ENCODE measurements at places on chromosomes 3 and 15.

GRCh38 chr15:60745469-60746061 lies 266.6 kb upstream of the ICE2 start:
- no peak for DNase-seq

DNA sequence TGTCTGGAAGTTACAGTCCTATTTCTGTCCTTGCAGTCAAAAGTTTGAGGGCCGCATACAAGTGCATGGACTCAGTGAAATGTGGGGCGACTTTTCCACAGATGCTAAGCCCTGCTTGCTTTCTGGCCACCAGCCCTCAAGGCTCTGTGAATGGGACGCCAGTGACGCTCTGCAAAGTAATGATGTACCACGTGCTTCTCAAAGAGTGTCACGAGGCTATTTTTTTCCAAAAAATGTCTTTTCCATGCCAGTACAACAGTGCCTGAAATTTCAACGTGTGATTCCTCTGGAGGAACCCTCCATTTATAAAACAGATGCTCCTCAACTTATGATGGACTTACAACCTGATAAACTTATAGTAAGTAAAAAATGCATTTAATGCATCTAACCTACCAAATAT lies 281.8 kb upstream of the CRBN start:
- no peak for DNase-seq

- no peak for DNase-seq
These were observed 23.1 kb upstream of the P4HTM start for GRCh38 chr3:48966876-48967361.

- DNase-seq: no peak
These were observed 2.2 kb upstream of the TRAK1 start for GRCh38 chr3:42088803-42089530.

DNA sequence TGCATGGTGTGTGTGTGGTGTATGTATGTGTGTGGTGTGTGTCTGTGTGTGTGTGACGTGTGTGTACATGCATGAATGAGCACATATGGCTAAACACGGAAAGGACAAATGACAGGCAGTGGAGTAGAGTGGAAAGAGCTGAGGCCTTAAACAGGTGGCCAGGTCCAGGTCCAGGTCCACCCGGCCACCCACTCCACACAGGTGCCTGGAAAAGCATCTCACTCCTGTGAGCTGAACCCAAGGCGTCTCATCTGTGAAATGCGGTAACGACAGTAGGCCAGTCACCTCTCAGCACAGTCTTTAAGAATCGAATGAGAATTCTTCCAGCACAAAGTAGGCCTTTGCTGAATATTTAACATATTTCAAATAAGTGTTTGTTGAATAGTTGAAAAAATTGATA lies 58.7 kb downstream of the ATP10A start:
- DNase-seq: no peak

DNA sequence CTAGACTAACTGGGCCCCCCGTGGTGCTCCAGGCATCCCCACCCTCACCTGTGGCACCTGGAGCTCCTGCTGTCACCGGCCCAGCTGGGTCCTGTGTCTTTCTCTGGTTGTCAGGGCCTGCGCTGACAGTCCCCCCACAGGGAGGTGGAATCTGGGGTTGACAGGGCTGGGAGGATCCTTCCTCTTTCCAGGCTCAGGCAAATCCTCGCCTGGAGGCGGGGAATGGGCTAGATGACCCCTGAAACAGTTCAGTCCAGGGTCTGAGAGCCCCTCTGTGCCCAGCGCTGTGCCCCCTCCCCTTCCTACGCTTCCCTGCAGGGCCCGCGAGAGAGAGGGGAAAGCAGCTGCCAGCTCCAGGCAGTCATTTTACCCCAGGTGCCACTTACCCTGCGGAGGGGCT lies 50.1 kb upstream of the MCF2L2 start:
- peak; percentile 94 for DNase-seq

DNA sequence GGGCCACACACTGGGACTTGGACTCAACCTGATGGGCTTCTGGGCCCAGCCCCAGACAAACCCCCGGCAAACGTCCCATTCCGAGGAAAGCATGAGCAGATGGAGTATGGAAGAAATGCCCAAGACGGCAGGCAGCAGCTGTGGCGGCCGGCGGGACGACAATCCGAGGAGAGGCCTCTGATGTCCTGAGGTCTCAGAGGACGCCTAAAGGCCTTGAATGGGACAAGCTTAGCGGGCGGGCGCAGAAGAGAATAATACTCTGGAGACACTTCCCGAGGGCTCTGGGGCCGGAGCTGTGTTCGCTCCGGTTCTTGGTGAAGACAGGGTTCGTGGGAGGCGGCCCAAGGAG lies 482 bp upstream of the OGG1 start:
- no peak for DNase-seq

- DNase-seq: no peak
These were observed 341 bp downstream of the HEXA start for GRCh38 chr15:72375501-72375845.

DNA sequence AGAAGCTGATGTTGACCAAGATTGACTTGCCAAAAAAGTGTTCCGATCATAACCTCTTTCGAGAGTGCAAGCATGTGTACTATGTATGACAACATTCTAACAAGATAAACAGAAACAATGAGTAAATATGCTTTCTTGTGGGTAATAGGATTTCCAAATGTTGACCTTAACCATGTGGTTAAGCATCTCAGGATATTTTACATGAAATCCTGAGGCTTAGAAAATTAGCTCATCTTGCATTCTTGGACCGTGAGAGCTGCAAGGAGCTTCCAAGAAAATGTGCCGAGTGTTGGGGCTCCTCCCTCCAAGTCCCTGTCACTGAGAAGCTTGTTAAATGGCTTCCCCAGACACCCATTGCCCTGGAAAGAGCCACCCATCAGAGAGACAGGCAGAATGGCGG lies 50.1 kb downstream of the C3orf20 start:
- DNase-seq: no peak

DNA sequence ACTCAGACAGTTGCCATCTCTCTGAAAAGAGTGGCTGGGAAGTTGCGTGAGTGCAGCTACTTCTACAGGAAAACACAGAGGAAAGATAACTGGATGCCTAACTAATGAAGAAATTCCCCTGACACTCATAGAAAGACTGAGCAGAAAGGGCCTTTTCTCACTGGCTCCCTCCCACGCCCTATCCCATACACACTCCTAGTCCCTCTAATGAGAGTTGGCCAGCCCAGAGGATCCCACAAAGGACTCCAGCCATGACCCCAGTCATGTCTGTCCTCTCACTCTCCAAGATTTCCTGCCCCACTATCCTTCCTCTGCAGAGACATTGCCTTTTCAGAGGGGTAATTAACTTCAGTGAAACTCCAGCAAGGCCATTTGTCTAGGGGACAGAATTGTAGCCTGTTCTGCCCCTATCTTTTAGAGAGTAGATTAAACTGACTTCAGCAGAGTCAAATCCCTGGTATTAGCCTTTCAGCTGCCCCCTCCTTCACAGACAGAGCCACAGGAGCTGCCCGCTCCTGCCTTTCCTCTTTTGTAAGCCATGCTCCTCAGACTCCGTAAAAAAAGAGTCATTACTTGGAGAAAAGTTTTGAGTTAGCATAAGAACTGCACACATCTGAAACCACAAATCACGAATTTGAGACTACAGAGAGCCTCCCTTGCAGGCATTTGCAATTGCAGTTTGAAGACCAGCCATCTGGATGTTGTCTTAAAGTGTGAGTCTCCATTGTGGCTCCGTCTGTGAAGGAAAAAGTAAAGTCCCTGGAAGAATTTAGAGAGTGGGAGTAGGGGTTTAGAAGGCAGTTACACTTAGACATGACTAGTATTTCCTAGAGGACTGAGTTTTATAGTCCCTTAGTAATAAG lies 129.1 kb upstream of the SEMA6D start:
- no peak for DNase-seq

- no peak for DNase-seq
These were observed 79.6 kb downstream of the ARNT2 start for GRCh38 chr15:80483725-80484161.

- DNase-seq: peak; percentile 0
These were observed 9.7 kb upstream of the THUMPD3 start for GRCh38 chr3:9352917-9353752.

GRCh38 chr3:126990890-126991289 lies 8.0 kb downstream of the PLXNA1 start:
- no peak for DNase-seq

GRCh38 chr3:13332158-13332557 lies 88.0 kb downstream of the NUP210 start:
- peak; percentile 76 for DNase-seq

- DNase-seq: no peak
These were observed 5.5 kb upstream of the ARRDC4 start for GRCh38 chr15:97955035-97955434.

DNA sequence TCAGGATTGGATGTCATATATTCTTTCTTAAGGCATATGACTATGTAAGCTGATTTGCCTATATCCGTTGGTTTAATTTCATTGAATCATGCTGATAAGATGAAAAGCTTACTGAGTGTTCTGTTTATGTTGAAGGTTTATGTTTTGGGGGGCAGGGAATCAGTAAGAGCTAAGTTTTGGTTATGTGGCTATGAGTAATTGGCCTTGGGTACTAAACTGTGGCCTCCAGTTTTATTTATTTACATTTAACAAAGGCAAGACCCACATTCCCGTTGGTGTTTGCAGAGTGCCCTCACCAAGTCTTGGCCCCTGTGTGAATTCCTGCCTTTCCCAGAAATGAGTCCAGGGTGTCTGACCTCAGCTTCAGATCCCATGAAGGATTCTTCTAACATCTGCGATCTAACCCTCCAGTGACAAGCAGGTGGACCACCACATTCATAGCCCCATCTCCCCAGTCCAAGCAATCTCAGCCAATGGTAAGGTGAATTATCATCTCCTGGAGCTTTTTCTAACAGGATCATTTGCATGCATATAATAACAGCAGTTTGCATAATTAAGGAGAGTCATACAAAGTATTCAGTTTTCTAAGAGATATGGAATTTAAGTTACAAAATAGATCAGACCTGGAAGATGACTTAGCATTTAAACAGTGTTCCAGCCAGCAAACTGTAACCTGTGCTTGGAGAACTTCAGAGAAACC lies 27.4 kb downstream of the GLDN start:
- DNase-seq: no peak

DNA sequence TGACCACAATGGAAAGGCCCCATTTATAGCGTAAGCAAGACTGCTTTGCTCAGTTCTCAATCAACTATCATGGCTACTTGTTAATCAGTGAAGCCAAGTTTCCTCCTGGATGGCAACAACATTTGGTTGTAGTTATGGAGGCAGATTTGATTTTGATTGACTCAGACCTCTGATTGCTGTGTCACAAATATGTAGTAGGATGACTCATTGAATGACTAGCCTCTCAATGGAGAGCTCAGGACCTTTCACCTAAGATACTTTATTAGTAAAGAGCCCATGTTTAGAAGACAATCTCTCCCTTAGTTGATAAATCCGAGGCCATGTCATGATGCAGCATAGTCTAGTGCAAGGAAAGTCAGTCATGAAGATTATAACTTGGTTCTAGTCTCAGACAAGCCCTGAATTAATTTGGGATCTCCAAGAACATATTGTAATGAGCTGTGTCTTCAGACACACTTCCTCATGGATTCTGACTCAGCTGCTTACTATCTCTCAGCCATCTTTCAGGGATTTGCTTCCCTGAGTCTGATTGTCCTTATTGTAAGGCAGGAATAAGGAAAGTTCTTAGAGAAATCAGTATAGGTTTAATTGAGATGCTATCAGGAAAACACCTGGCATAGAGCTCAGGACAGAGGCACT lies 397.4 kb upstream of the TMCO5A start:
- DNase-seq: no peak

DNA sequence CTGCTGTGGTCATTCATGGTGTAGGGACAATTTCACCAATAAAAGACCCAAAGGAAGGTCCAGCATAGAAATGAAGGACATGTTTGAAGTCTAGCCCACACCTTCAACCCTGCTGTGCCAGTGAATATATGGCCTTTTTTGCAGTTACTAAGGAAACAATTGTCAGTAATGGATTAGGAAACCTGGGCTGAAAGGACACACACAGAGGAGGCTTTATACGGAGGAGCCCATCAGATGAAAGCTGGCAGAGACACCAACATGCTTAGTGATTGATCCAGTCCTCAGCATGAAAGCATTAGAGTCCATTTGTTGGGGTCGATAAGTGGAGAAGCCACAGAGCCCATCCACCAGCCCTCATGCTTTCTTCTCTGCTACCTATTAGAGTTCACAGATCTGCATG lies 584.3 kb downstream of the AGBL1 start:
- no peak for DNase-seq

- no peak for DNase-seq
These were observed 27.6 kb upstream of the ATP8B4 start for GRCh38 chr15:50146632-50147031.

- no peak for DNase-seq
These were observed 60.6 kb downstream of the CD200R1L start for GRCh38 chr3:112786002-112786590.

DNA sequence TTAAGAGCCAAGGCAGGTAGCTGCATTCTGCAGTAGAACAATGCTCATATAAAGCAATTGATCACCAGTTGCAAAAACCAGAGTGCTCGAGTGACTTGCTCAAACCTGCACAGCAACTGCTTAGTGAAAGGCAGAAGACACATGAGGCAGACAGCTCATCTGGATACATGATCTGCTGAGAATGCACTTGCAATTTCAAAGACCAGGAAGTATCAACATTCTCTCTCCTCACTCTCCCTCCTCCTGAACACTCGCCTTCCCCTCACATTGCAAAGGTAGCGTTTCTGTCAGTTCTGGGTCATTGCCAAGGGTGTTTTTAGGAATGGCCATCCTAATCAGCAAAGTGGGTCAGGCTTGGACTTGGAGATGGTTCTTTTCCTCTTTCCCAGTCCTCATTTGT lies 61.0 kb downstream of the BFSP2 start:
- DNase-seq: no peak

- no peak for DNase-seq
These were observed 237.9 kb downstream of the NFKBIZ start for GRCh38 chr3:102087236-102087635.

DNA sequence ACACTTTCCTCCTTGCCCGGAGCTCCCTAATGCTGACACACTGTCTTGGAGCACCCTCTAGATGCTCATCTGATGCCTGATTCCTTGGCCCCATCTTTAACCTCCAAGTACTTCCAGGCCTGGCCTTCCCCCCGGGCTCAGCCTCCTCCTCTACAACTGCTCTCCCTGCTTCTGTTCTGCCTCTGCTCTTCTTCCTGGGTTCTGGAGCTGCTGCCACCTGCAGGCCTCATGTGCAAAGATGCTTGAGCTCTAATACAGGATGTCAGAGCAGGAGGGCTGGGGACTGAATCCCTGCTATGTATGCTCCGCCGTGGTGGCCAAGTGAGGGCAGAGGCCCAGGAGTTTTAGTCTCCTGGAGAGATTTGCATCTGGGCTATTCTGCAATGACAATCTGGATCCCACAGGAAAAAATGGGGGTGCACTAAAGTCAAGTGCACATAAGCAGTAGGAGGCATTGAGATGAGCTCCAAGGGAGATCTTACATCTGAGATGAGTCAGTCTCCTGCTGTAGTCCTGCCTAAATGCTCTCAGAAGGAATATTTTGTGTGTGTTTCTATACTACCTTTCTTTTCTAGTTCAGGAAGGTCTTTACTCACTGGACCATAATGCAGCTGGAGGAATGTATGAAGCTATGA lies 296.3 kb downstream of the UACA start:
- peak; percentile 42 for DNase-seq

GRCh38 chr3:186287711-186288110 lies 74.3 kb downstream of the DGKG start:
- no peak for DNase-seq
